ENCODE measurements at places on chromosomes 6 and 20.

DNA sequence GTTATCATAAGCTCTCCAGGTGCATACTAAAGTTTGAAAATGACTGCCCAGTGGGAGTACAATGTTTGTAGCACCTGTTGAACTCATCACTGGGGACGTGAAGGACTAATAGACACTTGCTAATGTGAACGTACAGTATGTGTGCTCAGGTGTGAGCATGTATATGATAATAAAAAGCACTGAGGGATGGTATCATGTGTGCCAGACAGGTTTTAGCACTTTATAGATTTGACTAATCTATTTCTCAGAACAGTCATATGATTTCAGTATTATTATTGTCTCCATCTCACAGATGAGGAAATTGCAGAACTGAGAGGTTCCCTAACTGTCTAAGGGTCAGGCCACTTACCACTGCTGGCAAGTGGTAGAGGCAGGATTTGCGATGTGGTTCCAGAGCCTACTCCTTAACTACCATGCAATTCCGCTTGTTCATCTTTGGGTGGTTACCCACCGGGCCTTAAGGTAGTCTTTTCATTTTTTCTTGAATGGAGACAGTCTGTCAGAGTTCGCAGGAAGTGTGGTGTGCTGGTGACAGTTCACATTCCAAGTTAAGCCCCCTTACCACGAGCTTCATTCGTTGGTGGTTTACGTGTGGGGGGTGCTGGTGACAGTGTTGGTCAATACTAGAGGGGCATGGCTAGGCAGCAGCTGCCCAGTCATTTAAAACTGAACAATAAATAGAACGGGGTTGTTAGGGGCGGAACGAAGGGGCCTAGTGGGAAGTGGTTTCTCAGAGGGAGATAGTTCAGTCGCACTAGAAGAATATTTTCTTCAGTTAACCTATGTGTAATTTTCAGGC lies 46.8 kb downstream of the RREB1 start:
- no peak for DNase-seq

DNA sequence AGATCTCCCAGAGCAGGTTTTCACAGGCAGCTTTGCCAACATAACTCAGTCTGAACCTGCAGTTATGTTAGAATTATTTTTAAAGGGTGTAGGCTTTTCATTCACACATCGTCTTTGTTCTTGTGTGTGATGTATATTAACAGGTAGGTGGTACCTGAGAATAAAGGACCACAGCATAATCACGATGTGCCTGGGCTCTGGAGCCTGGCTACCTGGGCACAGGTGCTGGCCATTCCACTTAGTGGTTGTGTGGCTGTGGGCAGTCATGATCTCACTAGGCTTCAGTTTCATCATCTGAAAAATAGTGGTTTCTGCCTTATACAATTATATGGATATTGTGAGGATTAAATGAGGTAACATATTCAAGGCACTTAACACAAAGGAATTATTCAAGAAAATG lies 6.4 kb downstream of the CD109 start:
- DNase-seq: no peak

DNA sequence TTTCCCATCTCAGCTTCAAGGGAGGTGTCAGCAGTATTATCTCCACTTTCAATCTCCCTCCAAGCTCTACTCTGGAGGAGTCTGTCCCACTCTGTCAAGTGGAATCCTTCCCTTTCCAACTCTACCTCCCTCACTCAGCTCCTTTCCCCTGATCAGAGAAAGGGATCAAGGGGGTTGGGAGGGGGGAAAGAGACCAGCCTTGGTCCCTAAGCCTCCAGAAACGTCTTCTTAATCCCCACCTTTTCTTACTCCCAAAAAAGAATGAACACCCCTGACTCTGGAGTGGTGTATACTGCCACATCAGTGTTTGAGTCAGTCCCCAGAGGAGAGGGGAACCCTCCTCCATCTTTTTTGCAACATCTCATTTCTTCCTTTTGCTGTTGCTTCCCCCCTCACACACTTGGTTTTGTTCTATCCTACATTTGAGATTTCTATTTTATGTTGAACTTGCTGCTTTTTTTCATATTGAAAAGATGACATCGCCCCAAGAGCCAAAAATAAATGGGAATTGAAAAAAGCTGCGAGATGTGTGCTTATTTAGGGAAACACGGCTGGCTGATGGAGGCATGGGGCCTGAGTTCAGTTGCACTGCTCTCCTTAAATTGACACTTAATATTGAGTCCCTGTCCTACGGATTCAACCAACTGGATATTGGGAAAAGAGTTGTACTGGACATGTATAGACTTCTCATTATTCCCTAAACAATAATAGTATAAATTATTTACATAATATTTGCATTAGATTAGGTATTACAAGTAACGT lies 4.9 kb downstream of the TUBB start:
- DNase-seq: peak; percentile 57

DNA sequence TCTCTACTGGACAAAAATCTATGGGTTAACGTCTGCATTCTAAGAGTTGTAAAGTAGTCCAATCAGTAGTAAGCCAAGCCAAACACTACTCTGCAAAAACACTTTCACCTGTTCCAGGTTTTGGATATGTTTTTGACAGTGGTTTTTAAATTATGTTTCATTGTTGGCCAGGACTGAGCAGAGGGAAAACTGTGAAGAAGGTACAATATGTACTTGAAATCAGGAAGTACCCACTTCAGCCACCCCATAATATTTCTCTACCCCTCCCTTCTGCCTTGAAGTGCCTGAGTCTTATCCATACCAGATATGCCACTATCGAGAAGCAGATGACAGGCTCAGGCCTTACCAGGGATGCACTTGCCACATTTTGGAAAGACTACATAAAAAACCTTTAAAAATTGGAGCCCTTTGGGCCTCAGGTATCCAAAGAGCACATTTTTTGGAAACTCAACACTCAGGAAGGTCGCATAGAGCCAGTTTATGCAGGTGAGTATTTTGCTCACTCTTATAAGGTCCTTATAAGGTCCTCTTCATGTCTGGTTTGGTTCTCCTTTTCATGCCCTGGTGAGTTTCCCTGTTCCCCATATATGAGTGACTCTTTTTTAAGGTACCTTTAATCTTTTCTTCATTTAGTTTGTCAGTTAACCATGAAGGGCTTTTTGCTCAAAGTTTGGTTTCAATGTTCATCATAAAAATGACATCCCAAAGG lies 859.3 kb upstream of the FLRT3 start:
- DNase-seq: no peak

DNA sequence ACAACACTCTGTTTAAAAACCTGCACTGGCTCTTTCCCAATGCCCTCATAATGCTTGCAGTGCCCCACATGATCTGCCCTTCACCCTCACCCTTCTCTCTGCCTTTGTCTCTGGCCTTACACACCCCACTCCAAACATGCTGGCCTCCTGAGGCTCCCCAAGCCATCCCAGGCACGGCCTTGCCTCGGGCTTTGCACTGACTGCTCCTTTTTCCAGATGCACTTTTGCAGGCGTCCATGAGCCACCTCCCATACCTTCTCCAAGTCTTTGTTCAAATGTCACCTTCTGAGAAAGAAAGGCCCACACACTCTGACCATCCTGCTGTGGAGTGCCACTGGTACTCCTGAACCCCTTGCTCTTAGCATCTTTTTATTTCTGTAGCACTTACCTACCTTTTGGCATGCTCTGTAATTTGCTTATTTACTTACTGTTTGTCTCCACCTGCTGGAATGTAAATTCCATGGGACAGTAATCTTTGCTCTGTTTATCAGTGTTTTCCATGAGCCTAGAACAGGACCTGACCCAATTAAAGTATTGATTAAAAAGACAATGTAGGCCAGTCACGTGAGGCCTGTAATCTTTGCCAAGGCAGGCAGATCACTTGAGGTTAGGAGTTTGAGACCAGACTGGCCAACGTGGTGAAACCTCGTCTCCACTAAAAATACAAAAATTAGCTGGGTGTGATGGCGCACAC lies 30.7 kb downstream of the GFRA4 start:
- DNase-seq: peak; percentile 9

DNA sequence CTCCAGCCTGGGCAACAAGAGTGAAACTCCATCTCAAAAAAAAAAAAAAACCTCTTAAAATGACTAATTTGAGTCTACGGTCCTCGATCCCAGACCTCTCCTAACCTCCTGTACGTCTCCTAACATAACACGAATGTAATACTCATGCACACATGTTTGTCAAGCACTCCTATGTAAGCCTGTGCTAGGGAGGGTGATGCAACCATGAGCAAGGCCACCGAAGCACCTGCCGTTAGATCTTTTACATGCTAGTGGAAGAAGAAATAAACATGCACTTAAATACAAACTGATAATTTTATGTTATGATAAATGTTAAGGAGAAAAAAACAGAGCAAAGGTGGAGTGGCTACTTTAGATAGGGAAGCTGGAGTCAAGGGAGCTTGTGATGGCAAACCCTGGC lies 72.3 kb upstream of the BEND3 start:
- DNase-seq: no peak

DNA sequence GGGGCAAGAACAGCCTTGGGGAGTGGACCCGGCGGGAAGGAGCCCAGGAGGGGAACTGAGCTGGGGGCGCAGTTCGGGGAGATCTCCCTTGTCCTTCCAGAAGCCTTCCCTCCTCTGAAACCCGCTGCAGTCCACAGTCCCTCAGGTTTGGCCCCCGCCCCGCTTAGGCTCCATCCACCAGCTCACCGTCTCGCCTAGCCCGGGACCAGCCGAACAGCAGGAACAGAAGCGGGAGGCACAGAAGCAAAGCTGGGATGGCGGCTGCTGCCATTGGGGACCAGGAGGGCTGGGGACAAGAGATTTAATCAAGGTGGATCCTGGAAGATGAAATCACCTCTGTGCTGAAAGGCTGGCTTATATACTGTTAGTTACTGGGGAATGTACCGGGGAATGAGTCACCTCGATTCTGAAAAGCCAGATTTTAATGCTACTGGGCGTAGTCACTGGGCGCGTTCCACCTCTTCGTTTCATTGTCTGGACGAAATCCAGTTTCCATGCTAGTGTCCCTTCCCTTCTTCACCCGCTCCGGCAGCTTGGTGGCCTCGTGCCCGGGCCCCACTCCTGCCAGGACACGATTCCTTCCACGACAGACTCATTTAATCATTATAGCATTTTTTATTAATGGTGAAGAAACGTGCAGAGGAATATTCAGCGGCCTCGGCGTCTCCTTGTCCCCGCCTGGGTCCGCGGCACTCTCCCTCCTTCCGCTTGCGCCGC lies at the start of gene RAET1L:
Gene RAET1L (minus strand): TSS at position 332 of the 717 bp plus-strand sequence. CDS start 61 bp downstream, at position 271.
- no peak for DNase-seq

DNA sequence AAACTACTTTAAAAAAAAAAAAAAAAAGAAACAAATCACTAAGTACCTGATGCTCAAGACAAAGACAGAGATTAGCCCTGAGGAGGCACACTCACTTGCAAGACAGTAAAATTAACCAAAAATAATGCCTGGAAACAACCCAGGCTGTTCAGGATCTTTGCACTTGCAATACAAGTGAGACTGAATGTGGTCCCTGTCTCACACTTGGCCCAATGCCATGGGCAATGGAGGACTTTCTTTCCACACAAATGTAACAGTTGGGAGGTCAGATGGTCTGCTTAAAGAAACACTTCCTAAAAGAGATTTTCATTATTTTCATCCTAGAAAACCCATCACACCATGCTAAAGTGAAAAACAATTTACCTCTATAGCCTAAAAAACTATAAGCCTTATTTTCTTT lies 16.2 kb downstream of the STAU1 start:
- DNase-seq: no peak

DNA sequence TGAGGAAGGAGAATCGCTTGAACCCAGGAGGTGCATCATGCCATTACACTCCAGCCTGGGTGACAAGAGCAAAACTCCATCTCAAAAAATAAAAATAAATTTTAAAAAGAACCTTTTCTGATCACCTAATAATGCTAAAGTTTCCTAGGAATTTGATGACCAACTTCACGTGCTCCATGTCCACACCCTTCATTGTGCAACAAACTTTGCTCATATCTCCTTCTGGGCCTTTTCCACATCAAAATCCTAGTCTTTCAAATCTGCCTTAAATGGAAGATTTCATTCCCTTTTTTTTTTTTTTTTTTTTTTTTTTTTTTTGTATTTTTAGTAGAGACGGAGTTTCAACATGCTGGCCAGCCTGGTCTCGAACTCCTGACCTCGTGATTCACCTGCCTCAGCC lies 112.5 kb upstream of the LOC128125822 start:
- no peak for DNase-seq

DNA sequence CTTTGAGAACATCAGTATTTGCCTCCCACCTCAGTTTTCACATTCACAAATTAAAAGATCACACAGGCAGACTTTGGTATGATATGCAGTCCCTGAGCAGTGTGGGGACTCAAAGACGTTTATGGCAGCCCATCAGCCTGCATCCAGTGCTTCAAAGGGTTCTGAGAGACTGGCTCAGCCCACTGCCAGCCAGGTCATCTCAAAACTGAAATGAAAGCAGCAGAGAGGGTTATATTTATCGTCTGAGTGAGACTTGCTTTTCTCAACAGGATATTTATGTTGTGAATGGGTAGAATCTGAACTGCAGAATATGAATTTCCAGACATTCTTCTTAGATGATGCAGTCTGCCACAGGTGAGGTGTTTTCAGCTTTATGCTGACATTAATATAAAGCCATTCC lies 159.8 kb downstream of the NRN1 start:
- DNase-seq: no peak

- no peak for DNase-seq
These were observed 113.2 kb upstream of the BEND6 start for GRCh38 chr6:56841751-56842150.

DNA sequence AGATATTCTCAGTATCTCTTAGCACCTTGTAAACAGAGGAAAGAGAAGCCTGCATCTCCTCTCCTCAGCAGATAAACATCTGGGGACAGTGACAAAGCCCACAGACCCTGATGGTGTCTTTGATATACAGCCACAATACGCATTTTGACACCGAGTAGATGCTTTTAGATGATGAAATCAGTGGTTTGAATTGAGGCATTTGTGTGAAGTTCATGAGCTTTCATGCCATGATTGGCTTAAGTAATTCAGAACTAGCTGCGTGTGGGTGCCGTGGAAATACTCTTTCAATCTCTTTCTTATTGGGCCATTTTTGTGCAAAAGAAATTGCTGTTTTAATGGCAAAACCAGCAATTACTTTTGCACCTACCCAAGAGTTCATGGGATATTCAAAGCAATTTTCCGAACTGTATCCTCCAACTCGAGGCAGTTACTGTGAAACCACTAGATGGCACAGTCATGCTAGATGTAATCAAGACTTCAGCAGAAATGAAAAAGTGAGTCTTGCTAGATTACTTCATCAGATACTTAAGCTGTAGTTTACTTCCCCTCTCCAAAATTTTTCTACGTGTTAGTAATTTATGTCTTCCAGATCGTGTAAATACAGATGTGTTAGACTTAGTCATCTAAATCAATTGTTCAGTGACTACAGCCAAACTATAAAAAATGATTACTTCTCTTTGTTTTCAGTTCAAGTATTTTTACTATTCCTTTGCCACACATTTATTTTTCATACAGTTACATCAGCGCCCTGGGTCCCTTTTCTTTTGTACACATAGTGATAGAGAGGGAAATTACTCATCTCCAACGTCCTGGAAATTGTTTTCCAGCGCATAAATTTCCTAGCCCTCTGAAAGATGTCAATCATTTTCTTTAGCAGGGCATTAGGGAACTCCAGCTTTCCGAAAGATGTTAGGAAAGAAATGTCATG lies 49.4 kb downstream of the IYD start:
- peak; percentile 49 for DNase-seq

- DNase-seq: no peak
These were observed 804.1 kb upstream of the CITED2 start for GRCh38 chr6:140178520-140178919.

- DNase-seq: no peak
These were observed 4.6 kb upstream of the C2 start for GRCh38 chr6:31922942-31923341.
